ENCODE measurements at places on chromosomes 6 and 20. TPM values are rescaled to one million over a fixed set of nuclear protein-coding genes. Genes with fewer than 3 reads are reported as not detected.
A peak's percentile ranks its signal among the peaks of the same experiment; 100 is the strongest.

Gene IL17F
- polyA plus RNA-seq: not detected

Gene SNAI1
- 14.9 TPM for polyA plus RNA-seq

Gene HIVEP2
- polyA plus RNA-seq: 4.2 TPM

Gene OR2H2
- polyA plus RNA-seq: not detected

Gene MPIG6B
- polyA plus RNA-seq: not detected

Gene UST
- 6.6 TPM for polyA plus RNA-seq

Gene STX11
- 0.68 TPM for polyA plus RNA-seq

Gene ROS1
- polyA plus RNA-seq: 0.03 TPM

Gene OARD1
- 4.6 TPM for polyA plus RNA-seq

Gene PROCR
- 41.9 TPM for polyA plus RNA-seq

Gene CD93
- 0.02 TPM for polyA plus RNA-seq

DNA sequence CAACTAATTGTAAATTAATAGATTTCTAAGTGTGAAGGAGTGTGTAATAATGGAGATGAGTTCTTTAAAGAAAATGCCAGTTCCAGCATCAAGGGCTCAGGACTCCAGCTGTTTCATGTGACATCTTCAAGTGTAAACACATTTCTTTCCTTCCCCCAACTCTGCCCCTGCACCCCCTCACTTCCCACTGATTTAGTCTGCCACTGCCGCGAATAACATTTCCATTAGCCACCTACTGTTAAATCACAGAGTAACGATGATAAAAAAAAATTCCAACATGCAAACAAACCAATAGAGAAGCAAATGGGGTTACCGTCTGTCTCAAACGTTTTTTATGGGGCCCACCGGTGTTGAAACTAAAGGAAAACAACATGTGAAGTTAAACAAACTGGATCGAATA lies 414.3 kb downstream of the SAMD5 start:
- no peak for DNase-seq

DNA sequence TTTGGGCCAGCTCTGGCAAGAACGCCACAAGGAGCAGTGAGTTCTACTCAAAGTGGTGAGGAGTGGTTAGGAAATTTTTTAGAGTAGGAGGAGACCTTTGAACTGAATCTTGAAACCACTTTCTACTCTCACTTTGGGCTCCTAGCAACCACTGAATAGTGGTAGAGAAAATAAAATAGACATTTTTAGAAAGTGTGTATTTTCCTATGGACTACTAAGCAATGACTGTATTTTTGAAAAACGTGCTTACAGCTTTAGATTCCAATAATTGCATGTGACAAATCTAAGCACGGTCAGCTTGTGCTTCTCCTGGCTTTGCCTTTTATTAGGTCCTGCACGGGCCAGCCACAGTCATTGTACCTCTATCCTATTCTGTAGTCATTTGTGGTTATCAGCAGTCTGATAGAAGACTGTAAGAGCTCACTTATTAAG lies 8.7 kb upstream of the IFNGR1 start:
- DNase-seq: no peak

DNA sequence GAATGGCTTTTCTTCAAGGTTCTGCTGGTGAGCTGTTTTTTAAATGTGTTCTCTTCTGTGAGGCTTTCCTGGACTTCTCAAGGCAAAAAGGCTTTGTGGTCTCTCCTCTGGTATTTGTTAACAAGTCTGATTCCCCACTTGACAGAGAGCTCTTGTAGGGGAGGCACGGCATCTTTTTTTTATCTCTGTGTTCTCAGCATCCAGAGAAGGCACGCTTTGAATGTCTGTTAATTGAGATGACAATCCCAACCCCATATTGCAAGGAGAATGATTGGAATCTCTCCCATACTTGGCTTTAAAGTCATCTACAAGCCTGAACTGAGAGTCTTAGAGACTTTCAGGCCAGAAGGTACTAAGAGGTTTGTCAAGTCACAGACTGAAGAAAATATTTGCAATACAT lies 22.6 kb downstream of the EDN1 start:
- no peak for DNase-seq

DNA sequence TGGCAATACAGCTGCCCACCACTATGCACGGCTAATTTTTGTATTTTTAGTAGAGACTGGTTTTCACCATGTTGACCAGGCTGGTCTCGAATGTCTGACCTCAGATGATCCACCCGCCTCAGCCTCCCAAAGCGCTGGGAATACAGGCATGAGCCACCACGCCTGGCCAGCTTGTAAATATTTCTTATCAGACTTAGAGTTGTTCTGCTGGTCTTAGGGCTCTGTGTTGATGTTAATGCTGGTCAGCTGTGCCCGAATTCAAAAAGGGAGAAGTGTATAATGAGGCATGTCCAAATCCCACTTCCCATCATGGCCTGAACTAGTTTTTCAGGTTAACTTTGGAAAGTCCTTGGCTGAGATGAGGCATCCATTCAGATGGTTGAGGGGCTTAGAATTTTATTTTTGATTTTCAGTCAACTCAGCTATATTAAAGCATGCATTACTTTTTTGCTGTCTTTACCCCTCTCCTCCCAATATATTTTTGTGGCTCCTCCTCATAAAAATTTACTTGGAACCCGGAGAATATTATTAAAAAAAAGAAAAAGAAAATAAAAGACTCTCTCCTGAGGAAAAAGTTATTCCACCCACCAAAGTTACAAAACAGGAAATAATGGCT lies 47.7 kb downstream of the ADAT2 start:
- no peak for DNase-seq

DNA sequence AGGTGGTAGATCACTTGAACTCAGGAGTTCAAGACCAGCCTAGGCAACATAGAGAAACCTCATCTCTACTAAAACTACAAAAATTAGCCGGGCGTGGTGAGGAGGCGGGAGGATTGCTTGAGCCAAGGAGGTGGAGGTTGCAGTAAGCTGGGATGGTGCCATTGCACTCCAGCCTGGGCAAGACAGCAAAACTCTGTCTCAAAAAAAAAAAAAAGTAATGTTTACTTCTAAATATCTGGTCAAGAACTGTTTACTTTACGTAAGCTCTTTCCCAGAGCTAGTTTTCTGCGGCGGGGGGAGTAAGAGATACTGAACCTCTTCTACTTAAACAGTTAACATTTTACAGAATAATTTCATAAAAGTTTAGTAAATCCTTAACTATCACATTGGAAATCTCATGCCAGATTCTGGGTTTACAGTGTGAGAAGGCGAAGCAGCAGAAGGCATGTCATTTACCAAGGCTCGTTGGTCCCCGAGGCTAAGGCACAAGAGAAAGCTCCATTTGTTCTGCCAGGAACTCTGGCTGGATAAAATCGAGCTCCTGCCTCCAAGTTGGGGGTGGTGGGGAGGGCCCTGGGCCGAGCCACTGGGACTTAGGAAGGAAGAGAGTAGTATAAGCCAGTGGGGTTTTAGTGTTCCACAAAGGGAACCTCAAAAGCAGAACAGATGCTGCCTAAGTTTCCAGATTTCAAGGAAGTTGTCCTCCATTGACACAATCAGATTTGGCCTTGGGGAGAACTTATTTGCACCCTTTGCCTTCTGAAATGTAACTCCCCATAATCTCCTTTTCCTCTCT lies 41.7 kb downstream of the ARFGEF2 start:
- DNase-seq: no peak

DNA sequence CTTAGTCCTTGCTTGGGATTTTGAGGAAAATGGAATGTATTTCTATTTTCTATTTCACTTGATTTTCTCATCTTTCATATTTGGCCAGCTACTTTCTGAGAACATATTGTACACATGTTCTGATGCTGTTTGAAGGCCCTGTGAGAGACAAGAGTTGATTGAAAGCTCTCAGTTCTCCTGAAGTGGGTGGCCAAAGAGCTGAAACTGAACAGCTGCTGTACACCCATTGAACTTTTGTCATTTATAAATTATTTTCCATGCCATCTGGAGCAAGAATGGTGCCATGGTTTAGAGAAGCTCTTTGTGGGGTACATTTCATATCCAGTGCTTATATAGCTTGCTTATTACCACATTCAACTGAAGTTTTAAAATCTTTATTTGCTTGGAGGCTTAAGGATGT lies 298.3 kb downstream of the PRL start:
- no peak for DNase-seq

DNA sequence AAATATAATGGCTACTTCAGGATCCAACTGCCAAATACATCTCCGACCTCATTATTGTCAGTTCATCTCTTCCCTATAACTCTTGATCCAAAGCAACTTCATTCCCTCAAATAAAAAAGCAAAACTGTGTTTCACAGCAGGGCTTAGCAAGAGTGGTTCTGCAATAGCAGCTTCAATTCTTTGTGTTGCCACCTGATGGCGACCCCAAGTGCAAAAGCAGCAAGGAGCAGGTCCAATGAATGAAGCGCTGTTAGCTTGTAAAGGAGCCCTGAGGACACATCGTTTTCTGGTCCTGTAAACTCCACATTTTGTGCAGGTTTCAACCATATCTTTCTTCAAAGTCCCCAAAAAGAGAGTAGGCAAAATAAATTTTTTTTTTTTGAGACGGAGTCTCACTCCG lies 19.6 kb downstream of the RTN4IP1 start:
- no peak for DNase-seq

DNA sequence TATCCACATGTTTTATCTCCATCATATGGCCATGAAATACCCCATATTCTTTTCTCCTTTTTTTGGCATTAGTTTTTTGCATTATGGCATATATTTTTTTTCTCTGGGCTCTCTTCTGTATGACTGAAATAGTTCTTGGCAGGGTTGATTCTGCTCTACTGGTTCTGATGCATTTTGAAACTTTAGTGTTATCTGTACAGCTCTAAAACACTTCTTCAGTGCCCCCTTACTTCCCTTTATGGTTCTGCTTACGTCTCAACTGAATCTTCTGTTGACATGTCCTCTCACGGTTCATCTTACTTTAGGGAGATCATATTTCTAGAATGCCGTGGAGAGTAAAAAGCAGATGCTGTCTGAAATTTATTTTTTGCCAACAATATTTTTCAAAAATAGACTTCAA lies 23.2 kb upstream of the TXNDC5 start:
- DNase-seq: no peak

GRCh38 chr6:16742116-16742515 lies 19.1 kb downstream of the ATXN1 start:
- DNase-seq: no peak

GRCh38 chr6:145977881-145978280 lies 13.7 kb upstream of the SHPRH start:
- DNase-seq: no peak

DNA sequence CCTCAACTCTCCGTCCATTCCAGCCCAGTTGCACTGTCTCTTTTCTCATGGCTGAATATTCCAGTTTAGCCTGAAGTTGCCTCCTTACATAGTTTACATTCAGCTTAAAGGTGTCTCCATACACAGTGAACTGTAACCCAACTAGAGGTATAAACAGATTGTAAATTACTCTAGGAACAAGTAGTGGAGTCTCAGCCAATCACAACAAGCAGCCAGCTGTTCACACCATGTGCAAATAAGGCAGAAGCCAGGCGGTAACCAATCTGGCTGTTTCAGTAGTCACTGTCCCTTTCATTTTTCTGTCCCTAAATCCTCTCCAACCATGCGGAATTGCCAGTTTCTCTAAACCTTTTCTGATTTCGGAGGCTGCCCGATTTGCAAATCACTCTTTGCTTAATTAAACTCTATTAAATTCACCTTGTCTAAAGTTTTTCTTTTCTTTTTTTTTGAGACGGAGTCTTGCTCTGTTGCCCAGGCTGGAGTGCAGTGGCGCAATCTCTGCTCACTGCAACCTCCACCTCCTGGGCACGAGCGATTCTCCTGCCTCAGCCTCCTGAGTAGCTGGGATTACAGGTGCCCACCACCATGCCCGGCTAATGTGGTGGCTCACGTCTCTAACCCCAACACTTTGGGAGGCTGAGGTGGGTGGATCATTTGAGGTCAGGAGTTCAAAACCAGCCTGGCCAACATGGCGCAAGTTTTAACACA lies 37.6 kb upstream of the GFOD1 start:
- no peak for DNase-seq

- DNase-seq: no peak
Observed at GRCh38 chr6:3999800-4000661, 78.9 kb downstream of the FAM217A start.

DNA sequence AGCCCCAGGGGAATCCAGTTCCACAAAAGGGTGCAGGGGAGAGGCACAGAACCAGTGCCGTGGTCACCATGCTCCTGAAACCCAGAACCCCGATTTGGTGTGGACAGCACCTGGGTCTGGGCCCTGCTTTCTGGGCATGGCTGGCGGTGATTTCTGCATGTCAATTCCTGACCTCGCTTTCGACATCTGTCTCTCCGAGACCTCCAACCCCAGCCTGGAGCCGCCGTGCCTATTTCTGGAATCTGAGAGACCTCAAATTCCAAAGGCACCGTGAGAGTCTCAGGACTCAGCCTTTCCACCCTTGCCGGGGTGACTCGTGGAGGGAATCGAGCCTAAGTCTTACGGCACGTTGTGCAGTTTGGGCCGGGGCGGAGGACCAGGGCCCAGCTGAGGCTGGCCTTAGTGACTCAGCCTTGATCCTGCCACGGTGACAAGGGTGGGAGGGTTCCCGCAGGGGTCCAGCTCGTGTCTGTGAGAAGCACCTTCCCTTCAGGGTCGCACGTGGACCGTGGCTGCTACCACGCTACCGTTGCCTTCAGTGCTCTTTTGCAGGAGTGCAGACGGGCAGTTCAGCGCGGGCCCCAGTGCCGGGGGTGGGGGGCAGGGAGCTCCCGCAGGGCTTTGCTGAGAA lies 133.7 kb downstream of the PXDC1 start:
- DNase-seq: no peak

GRCh38 chr6:12608874-12609273 lies 107.7 kb upstream of the PHACTR1 start:
- no peak for DNase-seq

GRCh38 chr6:139473231-139473701 lies 98.8 kb upstream of the CITED2 start:
- DNase-seq: no peak

DNA sequence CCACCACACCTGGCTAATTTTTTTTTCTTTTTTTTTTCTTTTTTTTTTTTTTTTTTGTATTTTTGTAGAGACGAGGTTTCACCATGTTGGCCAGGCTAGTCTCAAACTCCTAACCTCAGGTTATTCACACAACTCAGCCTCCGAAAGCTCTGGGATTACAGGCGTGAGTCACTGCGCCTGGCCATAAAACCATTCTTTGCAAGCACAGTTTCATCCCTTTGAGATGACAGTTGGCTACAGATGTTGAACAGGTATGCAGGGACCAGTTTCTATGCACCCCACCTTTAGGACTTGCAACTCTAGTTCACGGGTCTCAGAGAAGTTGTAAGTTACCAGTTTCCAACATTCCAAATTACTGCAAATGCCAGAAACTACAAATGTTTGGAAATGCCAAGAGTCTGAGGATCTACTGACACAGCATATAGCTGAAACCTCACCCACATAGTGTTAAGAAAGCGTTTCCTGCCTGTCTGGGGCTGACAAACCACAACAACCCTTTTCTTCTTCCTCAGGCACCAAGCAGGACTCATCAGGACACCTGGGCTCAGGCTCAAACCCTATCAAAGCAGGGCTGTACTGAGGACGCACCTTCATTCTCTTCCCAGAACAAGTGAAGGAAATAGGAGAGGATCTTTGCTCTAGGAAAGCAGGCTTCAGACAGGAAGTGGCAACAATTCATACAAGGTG lies 22.9 kb downstream of the ARHGAP18 start:
- peak; percentile 52 for DNase-seq

GRCh38 chr6:157556671-157557430 lies 175.9 kb downstream of the ZDHHC14 start:
- no peak for DNase-seq

GRCh38 chr6:72999995-73000394 lies 225.3 kb downstream of the KHDC1L start:
- DNase-seq: no peak
